Activated CD8-positive, alpha-beta memory T cell treated with anti-CD3 and anti-CD28 coated beads for 48 hours (primary cell): ENCODE measurements at places on chromosomes 6 and 20.

DNA sequence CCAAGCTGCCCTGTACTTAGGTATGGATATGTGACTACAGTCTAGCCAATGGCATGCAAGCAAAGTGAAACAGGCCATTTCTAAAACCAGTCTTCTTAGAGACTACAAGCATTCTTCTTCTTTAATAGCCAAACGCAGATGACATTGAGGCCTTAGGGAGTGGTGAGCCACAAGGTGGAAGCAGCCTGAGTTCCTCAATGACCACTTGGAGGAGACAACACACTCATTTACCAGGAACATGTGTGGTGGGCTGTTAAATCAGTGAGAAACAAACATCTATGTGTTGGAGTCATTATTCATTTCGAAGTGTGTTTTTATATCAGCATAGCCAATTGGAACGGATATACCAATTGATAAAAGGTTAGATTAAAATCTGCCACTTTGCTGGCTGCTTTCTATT, 122.0 kb downstream of the GFRAL start:
- DNase-seq, result no peak

- no peak for DNase-seq
Measured at GRCh38 chr6:4402477-4402976, 267.2 kb upstream of the ECI2 start.

GRCh38 chr6:159221486-159222170, 52.4 kb downstream of the FNDC1 start:
- no peak for DNase-seq

- DNase-seq, result no peak
Measured at GRCh38 chr20:39855799-39856198, 833.2 kb downstream of the MAFB start.

DNA sequence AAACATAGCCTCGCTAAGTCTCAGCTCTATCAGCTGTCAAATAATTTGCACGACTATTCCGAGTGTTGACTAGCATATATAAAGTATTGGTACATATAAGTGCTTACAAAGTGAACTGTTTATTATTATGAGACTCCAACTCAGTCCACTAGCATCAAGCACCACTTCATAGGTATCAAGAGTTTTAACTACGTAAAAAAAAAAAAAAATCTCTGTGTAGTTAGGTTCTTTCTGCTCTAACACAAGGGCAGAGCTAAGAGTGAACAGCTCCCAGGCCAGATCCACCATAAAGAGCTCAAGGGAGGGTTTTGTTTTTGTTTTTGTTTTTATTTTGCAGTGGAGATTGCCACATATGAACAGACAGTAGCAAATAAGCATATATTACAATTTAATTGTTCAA, 309.8 kb upstream of the SGK1 start:
- DNase-seq, result no peak

- no peak for DNase-seq
Measured at GRCh38 chr20:41366546-41367392, at the start of gene EMILIN3. Gene EMILIN3 (minus strand): TSS chr20:41366818. CDS start chr20:41366634, 184 bp downstream.

DNA sequence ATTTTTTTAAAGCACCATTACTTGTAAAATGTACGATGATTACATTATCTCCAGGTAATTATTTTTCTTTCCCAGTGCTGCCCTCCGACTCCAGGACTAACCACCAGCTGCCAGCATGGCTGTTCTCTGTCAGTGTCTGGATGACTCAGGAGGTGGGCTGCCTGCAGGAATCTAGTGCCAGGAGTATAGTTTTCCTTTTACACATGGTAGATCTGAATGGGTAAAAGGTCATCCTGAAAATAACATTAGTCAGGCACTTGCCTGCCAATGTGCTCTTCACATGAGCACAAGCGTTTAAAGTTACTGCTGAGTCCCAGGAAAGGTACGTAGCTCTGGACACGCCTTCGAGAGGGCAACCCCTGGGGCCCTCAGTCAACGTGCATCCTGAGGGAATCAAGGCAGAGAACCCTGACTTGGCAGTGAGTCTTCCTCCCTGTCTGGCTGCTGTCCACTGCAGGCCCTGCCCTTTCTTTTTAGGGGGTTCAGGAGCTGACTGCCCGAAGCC, 2.4 kb downstream of the DYNLT1 start:
- no peak for DNase-seq

- no peak for DNase-seq
Measured at GRCh38 chr20:52494244-52494643, 302.7 kb upstream of the ZFP64 start.
